ENCODE measurements at places on chromosomes 1 and 21.

DNA sequence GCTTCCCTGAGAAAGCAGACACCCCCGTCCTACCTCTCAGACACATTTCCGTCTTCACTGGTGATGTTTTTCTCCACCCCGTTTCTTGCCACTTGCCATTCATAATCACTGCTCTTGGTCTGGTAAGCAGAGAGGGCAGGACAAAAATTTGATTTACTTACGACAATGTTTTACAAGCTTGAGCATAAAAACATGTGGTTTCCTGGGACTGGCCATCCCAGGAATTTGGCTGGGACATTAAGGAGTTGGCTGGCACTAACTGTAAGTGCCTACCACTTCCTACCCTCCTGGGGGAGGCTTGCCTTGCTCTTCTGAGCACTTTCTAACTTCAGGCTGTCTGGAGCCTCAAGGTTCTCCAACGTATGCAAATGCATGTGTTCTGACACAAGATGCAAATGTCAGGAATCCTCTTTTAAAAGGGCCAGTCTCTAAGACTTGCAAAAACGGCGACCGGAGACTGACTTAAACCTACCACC lies 24.2 kb downstream of the ZBTB18 start:
- DNase-seq, result no peak

GRCh38 chr1:60622486-60622885 lies 459.9 kb upstream of the NFIA start:
- peak; percentile 65 for DNase-seq

- no peak for DNase-seq
Observed at GRCh38 chr1:75985827-75986226, 53.6 kb upstream of the ASB17 start.

GRCh38 chr1:248834343-248834940 lies 3.6 kb upstream of the ZNF672 start:
- no peak for DNase-seq

- peak; percentile 50 for DNase-seq
Observed at GRCh38 chr1:107993920-107994319, 28.9 kb upstream of the VAV3 start.

GRCh38 chr1:21451981-21452411 lies 12.1 kb downstream of the NBPF3 start:
- DNase-seq, result no peak

DNA sequence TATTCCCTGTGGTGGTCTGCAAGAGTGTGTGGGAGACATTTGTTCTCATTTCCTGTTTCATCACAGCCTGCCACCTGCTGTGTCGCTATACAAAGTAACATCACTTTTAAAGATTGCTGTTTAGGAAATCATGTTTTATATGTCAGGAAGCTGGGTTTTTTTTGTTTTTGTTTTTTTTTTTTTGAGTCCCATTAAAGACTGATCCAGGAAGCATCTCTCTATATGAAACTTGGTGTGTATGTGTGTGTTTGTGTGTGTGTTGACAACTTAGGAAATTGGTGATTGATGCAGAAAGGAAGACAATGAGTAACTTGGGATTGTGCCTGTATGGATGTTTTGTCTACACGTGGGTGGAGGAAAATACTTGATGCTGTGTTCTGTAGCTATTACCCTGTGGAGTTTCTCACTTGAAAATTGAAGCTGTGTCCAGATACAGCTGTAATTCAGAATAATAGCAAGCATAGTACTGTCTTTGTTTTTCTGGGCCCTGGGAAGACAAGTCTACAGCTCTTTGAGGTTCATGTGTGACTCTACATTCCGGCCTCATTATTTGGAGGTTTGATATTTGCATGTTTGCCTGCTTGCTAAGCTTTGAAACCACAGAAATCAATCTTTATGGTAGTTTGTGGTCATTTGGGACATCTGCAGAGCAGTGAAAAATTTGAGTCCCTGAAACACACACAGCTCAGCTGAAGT lies 47.9 kb downstream of the LAMC1 start:
- DNase-seq, result no peak

DNA sequence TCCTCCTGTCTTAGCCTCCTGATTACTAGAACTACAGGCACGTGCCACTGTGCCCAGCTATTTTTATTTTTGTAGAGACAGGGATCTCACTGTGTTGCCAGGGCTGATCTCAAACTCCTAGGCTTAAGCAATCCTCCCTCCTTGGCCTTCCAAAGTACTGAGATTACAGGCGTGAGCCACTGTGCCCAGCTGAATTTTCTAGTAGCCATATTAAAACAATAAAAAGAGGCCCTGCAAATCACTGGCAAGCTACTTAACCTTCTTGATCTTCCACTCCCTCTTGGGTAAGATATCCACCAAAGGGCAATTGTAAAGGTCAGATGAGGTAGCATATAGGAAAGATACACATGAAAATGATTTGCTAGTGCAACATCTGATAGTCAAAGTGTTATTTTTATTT lies 65.6 kb upstream of the SRSF10 start:
- DNase-seq, result no peak

- DNase-seq, result no peak
Observed at GRCh38 chr1:118097622-118098348, 87.2 kb downstream of the SPAG17 start.

GRCh38 chr1:25543425-25544242 lies at the start of gene LDLRAP1:
LDLRAP1 (plus strand) TSS chr1:25543606; CDS start chr1:25543699, 93 bp downstream.
- DNase-seq, result peak; percentile 83

DNA sequence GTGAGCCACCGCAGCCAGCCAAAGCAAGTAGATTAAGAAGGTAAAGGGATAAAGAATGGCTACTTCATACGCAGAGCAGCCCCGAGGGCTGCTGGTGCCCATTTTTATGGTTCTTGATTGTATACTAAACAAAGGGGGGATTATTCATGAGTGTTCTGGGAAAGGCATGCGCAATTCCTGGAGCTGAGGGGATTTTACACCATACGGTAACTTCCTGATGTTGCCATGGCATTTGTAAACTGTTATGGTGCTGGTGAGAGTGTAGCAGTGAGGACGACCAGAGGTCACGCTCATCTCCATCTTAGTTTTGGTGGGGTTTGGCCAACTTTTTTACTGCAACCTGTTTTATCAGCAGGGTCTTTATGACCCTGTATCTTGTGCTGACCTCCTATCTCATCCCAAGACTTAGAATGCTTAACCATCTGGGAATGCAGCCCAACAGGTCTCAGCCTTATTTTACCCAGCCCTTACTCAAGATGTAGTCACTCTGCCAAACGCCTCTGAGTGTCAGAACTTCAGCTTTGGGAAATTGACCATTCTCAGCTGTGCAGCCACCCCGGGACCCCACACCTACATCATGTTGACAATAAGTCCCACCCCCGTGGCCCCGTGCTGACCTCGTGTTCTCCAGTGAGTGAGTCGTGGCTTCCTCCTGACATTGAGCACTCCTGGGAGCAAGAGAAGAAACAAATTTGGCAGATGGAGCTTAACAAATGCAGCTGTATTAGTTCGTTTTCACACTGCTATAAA lies 149.4 kb upstream of the COL6A1 start:
- no peak for DNase-seq

- no peak for DNase-seq
Observed at GRCh38 chr1:230542054-230542453, 100.2 kb upstream of the COG2 start.

GRCh38 chr1:216535059-216535458 lies 111.8 kb upstream of the USH2A start:
- no peak for DNase-seq

GRCh38 chr21:37319551-37319950 lies 47.0 kb upstream of the DYRK1A start:
- DNase-seq, result no peak

DNA sequence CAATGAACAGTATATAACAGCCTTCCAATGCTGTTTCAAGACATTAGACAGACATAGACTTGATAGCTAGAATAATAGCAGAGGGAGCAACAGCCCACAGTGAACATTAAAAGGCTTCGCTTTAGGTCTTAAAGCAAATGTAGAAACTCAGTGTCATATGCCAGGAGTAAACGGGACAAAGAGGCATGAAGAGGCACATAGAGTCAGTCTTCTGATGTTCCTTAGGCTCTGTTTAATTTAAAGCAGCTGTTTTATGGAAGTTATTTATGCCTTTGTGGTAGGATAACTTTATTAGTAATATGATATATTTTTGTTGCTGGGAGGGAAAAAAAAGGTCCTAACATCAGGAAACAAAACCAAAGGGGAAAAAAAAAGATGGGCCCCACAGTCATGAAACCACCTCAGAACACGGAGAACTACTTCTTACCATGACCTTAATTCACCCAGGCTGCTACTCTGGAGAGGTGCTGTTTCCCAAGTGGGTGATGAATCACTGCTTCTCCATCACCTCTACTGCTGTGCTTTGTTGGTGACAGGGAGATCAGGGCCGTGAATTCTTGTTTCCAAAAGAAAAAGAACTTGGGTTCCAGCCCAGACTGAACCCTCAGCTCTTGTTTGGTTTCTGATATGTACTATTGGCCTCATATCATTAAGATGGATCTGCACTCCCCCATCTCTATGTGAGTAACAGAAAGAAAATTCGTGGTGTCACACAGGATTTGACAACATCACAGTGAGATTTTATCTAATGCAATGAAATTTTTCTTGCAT lies 616.9 kb downstream of the KIF26B start:
- DNase-seq, result no peak

DNA sequence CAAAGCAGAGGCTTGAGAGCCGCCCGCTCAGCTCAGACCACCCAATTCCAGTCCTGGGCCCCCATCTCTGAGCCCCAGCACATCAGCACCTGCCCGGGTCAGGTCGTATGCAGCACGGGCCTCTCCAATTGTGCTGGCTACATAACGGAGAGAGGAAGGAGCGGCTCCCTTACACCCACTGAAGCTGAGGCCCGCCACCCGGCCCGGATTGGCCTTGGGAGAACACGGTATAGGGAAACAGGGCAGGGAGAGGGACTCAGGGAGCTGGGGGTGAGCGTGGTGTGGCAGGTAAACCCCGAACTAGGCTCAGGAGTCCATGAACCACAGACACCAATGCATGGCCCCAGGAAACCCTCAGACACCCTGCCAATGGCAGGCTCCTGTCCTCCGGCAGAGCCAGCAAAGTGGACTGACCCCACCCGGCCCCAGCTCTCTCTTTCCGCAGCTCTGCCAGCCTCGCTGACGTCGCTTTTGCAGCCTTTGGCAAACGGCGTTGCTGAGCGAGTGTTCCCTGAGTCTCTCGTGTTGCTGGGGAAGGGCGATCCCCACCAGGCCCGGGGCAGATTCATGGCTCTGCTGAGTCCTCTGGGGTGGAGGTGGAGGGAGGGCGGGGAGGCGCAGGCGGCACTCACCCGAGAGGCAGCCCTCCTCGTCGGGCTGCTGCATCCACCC lies 16.5 kb downstream of the MEGF6 start:
- peak; percentile 47 for DNase-seq

DNA sequence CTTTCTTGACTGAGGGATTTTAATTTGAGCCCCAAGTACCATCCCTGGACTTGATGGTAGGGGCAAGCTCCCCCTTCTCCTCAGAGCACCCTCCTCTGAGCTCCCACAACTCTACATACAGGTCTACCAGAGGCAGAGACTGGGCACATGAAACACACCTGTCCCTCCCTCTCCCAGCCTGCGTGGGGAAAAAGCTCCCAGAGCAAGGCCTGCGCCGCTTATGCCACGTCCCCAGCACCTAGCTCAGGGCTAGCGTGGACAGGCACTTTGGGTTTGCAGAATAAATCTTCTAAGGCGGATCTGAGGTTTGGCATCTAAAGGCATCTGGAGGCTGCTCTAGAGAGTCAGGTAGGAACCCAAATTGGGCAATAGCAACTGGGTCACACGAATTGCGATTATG lies 7.5 kb upstream of the KNCN start:
- no peak for DNase-seq

DNA sequence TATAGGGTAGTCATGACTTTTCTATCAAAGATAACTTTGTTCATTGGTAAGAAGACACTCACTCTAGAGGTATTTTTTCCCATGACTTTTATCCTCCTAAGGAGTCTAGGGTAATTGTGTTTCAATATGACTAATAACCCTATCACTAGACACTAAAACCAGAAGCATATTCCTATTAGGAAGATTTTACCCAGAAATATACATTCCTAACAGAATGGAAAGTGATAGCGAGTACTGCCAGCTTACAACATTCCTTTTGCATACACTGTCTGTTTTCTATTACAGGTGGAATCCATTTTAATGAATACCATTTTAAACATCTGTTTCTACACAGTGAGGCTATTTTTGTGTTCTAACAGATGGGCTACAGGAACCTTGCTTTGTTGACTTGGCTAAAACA lies 31.4 kb upstream of the C1orf185 start:
- no peak for DNase-seq

DNA sequence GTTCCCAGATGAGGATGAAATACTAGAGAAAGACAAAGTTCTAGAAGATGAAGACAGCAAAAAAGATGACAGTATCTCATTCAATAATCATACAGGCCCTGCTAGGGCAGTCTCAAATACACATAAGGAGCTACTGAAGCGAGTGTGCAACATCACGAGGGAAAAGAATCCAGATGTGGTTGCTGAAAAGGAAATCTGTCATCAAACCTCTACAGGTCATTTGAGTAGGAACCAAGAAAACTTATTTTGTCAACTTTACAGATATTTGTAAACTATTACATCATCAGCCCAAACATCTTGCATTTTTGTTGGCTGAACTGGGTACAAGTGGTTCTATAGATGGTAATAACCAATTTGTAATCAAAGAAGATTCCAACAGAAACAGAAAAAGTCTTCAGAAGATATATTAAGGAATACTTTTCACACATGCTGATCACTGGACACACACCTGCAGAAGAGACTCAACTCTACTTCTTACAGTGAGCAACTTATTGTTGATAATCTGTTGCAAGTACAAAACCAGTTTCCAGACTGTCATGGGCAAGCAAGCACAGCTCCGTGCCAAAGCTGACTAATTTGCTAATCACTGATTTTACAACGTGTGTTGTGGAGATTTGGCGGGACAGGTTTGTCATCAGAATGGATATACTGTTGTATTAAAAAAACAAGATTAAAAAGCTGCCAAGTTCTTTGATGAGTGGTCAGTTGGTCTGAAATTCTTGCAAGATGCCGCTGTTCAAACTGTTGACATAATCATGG lies 42.1 kb downstream of the TRIM33 start:
- DNase-seq, result no peak

GRCh38 chr1:241677201-241677600 lies 25.1 kb downstream of the WDR64 start:
- DNase-seq, result no peak

DNA sequence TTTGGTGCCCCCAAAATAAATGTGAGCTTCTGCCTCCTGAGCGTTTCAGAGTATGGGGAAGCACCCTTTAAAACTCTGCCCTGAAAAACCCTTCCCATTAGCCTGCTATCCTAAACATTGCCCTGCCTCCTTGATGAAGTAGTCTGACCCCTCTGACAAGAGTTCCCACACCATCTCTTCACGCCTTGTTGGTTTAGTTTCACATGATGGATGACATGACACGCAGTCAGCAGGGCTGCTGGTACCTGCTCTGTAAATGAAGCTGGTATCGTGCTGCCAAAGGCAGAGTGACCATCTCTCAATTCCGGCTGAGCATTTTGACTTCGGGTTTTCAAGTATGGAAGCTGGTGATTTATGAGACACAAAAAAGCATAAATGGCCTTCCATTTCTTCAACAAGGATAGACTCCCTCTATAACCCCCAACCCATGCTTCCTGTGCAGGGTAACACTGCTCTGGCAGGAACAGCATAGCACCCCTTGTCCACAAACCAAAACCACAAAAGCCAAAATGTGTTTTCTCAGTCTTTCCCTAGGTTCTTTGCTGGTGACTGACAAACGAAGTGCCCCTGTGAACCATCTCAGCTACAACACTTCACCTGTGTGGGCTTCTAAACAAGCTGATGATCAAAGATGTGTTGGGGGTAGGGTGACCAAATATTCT lies 444.6 kb downstream of the NUF2 start:
- no peak for DNase-seq

GRCh38 chr1:228837817-228838716 lies 102.8 kb downstream of the RHOU start:
- no peak for DNase-seq

GRCh38 chr1:154306151-154306550 lies 14.7 kb upstream of the AQP10 start:
- no peak for DNase-seq

All from Ammon's horn (tissue), 1 donor.